Subcutaneous preadipocyte (primary cell): ENCODE measurements at places on chromosomes 6 and 20. TPM values are rescaled to one million over a fixed set of nuclear protein-coding genes. Genes with fewer than 3 reads are reported as not detected.

TUBB2A gene
- total RNA-seq: 42.8 and 45.2 TPM in 2 replicates

COL19A1 gene
- under 0.01 and 0.39 TPM in 2 replicates for total RNA-seq

TJAP1 gene
- total RNA-seq: 13.6 and 15.6 TPM in 2 replicates

NFATC2 gene
- under 0.01 and 0.20 TPM in 2 replicates for total RNA-seq

PPP1R3G gene
- 1.6 and 1.8 TPM in 2 replicates for total RNA-seq

CTCFL gene
- not detected in 2 replicates for total RNA-seq

RRAGD gene
- total RNA-seq: 0.59 and 2.2 TPM in 2 replicates

C20orf96 gene
- 0.59 and 1.8 TPM in 2 replicates for total RNA-seq
